SJCRH30 (cell line): ENCODE measurements at places on chromosomes 12 and 14.

DNA sequence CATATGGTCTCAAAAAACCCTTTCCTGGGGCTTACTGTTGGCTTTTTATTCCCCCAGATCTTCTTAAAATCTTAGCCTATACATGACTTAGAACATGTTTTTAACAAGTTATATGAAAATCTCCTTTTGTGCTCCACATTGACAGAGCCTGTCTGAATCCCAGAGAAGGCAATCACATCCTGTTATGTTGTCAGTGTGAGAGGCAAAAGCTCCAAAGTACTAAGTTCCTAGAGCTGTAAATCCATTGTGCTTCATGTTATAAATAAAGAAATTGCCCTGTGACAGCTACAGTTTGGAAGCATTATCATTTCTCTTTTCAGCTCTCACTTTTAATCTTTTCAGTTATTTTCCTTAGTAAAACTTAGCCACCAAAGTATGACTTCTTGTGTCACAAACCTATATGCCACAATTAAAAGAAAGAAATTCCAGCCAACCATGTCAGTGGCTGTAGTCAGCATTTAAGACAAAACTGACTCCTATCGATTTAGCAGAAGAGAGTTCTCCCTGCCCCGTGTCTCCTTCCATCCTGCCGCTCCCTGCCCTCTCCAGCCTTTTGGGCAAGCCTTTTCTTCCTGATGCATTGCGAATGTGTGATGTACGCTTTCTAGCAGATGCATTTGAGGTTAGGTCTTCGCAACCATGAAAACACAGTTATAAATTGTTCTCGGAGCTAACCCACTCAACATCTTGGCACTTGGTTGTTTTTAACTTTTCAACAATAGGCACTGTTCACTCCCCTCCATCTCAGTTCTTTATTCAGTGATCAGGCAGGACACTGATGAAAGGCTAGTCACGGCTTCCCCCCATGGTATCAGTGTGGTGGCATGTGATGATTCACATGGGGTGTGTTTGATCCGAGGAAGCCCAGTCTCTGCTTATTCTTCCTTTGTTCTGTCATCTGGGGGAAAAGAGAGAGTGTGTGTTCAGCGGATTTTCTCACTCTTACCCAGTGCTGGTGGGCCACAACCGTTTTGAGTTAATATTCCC lies 143.5 kb downstream of the SSPN start:
- DNase-seq, result no peak

- DNase-seq, result no peak
Observed at GRCh38 chr12:26031827-26032226, 73.3 kb downstream of the RASSF8 start.

DNA sequence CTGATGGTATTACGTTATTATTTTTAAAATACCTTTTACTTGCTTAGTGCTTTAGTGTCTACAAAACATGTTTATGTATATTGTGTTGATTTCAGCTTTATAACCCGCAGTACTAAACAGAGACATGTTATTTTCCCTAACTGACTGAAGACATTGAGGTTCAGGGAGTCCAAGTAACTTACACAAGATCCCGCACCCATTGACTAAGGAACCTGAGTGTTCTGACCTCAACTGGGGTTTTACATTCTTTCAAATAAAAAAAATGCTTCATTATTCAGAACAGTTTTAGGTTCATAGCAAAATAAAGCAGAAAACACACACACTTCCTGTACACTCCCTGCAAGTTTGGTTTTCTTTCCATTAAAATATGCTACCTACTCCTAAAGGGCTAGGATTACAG lies 60.4 kb upstream of the METAP2 start:
- no peak for DNase-seq

GRCh38 chr14:97253756-97254155 lies 456.6 kb downstream of the VRK1 start:
- no peak for DNase-seq

- no peak for DNase-seq
Observed at GRCh38 chr12:122852336-122853275, 17.3 kb downstream of the HIP1R start.

DNA sequence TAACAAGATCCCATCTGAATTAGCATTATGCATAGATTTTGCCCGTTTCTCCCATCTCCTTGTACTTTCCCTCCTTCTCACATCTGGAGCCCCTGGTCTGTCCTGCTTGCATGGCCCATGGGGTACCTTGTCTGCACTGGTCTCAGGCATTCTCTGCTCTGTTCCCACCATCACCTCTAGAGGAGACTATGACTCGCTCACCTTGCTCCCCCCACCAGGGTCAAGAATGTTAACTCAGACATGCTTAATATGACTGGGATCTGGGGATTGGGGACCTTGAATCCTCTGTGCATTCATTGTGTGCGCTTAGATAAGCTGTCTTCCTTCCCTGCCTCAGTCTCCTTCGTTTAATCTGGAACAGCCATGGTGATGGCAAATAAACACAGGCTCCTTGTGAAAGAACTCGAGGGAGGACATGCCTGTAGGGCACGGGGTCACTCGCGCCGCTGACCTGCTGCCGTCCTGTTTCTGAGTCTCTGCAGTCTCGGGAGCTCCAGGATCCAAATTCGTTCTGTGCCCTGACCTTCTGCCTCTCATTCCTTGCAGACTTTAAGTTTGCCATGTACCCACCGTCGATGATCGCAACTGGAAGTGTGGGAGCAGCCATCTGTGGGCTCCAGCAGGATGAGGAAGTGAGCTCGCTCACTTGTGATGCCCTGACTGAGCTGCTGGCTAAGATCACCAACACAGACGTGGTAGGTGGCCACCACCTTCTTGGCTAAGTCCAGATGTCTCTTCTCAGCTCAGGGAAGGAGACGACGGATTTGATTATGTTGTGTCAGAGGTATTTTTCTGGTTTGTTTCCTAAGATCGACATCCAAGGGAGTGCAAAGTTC lies 15.0 kb downstream of the CCND2 start:
- no peak for DNase-seq

DNA sequence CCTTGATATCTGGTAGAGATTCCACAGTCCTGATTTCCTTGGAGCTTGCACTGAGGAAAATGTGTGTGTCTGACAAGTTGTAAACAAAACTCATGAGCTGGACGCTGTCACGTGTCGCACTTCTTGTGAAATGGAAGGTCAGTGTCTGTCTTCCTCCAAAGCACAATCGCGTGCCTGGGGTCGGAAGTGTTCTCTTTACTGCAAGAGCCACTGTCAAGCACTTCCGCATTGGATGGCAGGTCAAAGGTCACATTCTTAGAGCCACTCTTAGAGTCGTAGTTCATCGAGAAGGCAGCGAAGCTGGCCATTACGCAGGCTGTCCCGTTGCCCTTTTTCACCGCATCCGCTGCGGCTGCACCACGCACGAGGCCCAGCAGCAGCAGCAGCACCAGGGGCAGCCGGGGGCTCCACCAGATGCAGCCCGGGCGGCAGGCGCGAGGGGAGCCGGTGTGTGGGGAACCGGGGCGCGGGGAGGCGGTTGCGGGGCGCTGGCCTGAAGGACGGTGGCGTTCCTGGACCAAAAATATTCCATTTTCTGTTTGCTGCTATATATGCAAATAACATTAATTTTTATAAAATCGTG lies 45.0 kb downstream of the LRTM2 start:
- DNase-seq, result no peak

GRCh38 chr14:38255673-38256532 lies at the start of gene CLEC14A:
TSS of gene CLEC14A (minus strand) at chr14:38256093. CDS start at chr14:38256022, 71 bp downstream.
- peak; percentile 77 for DNase-seq

DNA sequence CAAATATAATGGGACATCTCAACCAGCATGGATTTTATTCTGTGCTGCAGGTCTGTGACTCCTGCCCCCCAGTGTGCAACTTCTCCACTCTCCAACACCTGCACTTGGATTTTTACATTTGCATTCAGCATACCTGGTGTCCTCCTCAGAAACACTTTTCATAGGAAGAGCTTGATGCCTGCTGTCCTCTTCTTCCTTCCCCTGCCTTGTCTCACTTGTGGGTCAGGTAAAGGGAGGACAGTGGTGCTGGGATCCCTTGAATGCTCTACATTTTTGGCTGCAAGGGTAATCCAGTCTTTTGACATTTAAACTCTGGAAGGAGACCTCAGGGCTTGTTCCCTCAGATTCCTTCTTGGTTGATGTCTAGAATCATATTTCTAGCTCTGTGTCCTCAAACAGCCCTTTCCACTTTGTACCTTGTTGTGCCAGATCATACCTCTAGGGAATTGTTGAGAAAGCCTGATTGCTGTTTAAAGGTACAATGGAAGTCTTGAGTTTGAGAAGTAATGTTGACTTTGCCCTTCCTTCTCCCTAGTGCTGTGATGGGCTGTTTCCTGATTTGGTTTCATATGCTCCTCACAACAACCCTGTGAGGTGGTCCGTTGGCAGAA lies 12.6 kb downstream of the UBE3B start:
- no peak for DNase-seq

- DNase-seq, result no peak
Observed at GRCh38 chr12:114852976-114853529, 169.1 kb upstream of the TBX3 start.

DNA sequence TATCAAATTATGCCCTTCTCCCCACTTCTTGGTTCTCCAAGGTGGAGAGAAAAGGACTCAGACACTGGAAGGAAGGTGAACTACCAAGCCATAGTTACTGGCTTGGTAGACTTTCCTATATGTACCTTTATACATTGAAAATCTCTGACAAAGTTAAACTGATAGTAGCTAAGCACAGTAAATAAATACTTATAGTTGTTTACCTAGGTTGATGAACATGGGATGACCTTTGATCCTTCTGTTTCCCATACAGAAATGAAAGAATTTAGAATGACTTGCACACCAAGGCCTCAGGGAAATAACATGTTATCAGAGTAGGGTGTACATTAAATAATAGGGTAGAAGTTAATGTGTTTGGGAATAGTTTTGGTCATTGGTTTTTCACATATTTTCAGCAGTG lies 6.7 kb downstream of the ARHGAP5 start:
- no peak for DNase-seq

DNA sequence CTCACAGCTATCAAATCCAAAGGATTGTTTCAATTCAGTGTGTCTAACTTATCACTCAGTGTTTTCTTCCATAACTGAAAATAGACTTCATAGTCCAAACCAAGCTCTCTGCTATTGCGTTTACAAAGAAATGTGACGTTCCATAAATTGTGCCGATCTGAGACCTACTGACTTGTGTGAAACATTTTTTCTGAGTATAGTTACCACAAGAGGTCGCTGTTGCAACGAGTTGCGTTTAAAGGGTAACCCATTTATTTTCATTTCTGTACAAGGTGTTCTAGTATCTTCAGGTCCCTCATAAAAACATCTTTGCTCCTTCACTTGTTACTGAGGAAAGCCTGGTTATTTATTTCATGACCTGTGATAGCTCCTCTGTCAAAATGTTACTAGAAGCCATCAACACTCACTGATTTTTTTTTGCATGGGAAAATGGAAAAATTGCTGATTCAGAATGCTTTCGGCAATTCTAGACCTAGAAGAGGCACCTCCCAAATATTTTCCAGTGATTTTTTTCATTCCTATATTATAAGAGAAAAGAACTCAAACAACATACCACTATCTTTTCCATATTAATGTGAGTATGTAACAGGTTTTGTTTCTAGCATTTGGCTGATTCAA lies 60.9 kb upstream of the OR4E1 start:
- peak; percentile 6 for DNase-seq

GRCh38 chr12:56213878-56214277 lies 7.8 kb downstream of the RNF41 start:
- no peak for DNase-seq

DNA sequence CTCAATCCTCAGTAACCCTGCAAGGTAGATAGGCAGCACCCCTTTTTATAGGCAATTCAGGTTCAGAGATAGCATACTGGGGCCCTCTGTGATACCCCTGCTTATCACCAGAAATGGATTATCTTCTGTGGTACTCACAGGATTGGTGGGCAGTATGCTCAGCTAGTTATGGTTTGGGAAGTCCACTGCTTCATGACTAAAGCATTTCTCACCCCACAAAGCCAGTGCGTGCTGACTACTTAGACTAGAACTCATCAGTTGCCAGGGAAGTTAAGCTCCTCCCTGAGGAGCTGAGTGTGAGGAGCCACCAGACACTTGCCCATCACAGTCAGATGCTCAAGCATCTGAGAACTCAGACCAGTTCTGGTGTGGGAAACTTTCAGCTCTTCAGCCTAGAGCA lies 76.3 kb downstream of the SCAF11 start:
- DNase-seq, result no peak

- DNase-seq, result peak; percentile 35
Observed at GRCh38 chr14:102085948-102086708, 716 bp downstream of the HSP90AA1 start.

DNA sequence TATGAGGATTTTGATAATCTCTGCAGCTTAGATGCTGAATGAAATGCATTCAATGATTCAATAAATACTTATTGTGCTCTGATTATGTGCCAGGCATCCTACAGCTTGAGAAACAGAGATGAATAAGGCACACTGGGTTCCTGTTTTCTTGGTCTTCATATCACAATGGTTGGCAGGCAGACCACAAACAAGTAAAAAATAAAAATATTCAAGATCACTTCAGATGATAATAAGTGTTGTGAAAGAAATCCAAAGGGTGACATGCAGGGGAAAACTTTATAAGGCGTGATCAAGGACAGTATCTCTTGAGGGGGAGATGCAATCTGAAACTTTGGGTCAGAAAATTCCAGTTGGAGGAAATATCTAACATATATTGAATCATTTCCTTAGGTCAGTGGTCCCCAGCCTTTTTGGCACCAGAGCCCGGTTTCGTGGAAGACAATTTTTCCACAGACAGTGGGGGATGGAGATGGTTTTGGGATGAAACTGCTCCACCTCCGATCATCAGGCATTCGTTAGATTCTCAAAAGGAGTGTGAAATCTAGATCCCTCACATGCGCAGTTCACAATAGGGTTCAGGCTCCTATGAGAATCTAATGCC lies 73.7 kb upstream of the RAP1B start:
- no peak for DNase-seq

DNA sequence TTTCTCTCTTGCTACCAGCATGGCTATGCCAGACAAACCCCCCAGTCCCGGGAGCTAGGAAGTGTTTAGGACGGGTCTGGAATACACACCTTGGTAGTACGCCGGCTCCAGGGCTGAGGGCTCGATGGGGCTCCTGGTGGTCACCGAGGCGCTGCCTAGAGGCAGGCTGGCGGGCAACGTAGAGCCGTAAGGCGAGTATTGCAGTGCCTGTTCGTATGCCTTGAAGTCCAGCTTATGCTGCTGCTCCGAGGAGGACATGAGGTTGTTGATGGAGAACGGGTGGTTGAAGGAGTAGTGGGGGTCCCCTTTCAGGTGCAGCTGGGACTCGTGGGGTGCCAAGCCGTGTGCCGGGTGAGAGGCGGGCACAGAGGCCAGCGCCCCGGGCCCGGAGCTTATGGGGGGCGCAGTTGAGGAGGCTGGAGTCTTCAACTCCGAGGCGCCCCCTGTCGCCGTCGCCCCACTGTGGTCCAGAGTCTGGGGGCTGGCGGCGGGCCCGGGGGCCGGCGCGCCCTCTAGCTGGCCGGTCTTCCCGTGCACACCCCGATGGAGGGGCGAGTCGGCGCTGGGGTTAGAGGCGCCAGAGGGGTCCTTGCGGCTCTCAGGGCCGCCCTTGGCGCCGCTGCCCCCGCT lies 3.6 kb downstream of the FOXA1 start:
- no peak for DNase-seq

GRCh38 chr12:118850244-118850825 lies 131.0 kb upstream of the SRRM4 start:
- DNase-seq, result peak; percentile 21
